ENCODE measurements at places on chromosomes 7 and 10. TPM values are rescaled to one million over a fixed set of nuclear protein-coding genes. Genes with fewer than 3 reads are reported as not detected.

The HOGA1 gene
- not detected for total RNA-seq

The PLXDC2 gene
- 3.9 TPM for total RNA-seq

The TAS2R3 gene
- total RNA-seq = 1.6 TPM

The SLC16A9 gene
- total RNA-seq = 1.2 TPM

The HOXA10 gene
- not detected for total RNA-seq

The GTF2I gene
- total RNA-seq = 391 TPM

The PLXNA4 gene
- 16.2 TPM for total RNA-seq

GRCh38 chr7:26593393-26593792 lies 271.0 kb downstream of the SKAP2 start:
- H3K27ac ChIP-seq = no peak overlapping the region
- peaks cover 10% of the 10 kb centered on the region for H3K4me1 ChIP-seq
- no peak overlapping the region for H3K4me3 ChIP-seq
- DNase-seq = peak; percentile 44
- peaks cover 5% of the 10 kb centered on the region for H3K36me3 ChIP-seq

GRCh38 chr7:129169171-129169671 lies 19.2 kb upstream of the SMO start:
- H3K4me1 ChIP-seq = peaks cover 6% of the 10 kb centered on the region
- no peak overlapping the region for H3K27ac ChIP-seq
- H3K4me3 ChIP-seq = peak overlapping the region; percentile 74
- H3K36me3 ChIP-seq = no peaks in the 10 kb centered on the region
- H3K27me3 ChIP-seq = peaks cover 9% of the 10 kb centered on the region
- peak; percentile 67 for DNase-seq

DNA sequence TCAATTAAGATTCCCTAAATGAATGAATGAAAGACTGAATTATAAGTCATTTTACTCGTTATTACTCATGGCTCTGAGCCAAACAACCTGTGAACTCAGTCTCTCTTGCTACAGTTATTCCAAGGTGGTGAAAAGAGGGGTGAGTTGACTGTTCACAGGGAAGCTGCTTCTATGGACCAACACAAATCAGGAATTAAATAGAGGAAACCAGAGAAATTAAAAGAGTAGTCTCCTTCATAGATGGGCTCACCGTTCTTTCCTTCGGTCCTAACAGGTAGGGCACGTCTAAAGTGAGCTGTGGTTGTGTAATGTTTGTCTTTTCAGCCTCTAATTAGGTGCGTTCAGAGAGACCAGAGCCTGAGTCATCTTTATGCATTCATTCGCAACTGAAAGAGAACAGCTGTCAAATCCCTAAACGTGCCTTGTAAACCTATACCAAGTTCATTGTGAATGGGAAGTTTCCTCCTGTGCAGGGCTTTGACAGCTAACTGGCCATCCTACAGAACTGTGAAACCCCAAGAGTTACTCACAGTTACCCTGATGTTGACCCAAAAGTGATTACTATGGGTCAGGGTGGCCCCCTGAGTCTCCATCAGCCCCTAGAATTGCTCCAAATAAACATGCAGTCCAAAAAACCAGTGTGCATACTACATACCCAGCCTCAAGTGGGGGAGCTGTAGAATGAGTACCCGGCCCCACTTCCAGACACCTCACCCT lies 18.2 kb upstream of the C10orf53 start:
- H3K27me3 ChIP-seq = peaks cover 1% of the 10 kb centered on the region
- H3K36me3 ChIP-seq = peaks cover 16% of the 10 kb centered on the region
- DNase-seq = no peak
- H3K4me3 ChIP-seq = no peak overlapping the region

DNA sequence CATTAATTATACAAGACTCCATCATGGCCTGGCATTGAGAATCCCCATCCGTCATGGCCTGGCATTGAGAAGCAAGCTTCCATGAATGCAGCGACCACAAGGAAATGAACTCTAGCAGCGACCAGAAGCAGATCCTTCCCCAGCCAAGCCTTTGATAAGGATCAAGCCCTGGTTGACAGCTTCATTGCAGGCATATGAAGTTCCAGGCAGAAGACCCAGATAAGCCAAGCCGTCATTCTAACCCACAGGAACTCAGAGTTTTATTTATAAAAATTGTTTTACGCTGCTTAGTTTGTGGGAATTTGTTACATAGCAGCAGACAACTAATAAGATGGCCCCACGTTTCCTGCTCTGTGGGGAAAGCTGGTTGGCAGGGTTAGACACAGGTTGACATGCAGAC lies 642.3 kb downstream of the GATA3 start:
- no peak for DNase-seq
- no peaks in the 10 kb centered on the region for H3K27me3 ChIP-seq
- no peak overlapping the region for H3K4me3 ChIP-seq

DNA sequence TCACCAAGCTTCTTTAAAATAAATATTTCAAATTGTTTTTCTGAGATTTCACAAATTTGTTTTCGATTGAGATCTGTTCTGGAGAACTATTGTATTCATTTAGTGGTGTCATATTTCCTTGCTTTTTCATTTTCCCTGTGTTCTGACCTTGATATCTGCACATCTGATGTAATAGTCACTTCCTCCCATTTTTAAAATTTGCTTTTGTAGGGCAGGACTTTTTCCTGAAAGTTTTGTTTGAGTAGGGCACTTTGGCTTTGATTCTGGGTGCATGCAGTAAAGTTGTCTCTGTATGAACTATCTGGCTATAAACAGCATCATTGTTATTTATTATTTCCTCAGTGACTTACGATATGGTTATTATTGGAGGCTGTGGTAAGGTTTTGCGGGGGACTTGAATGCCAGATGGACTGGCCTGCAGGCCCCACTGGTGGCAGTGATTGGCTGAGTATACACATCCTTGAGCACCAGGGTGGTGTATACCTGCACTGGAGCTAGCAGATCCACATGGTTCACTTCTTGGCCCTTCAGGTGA lies 83.6 kb downstream of the CSTF2T start:
- peaks cover 6% of the 10 kb centered on the region for H3K4me1 ChIP-seq
- H3K4me3 ChIP-seq = no peak overlapping the region
- DNase-seq = no peak
- H3K27ac ChIP-seq = peak overlapping the region; percentile 44
- no peaks in the 10 kb centered on the region for H3K27me3 ChIP-seq

GRCh38 chr7:5682551-5683279 lies 98.7 kb downstream of the RNF216 start:
- H3K27ac ChIP-seq = no peak overlapping the region
- H3K36me3 ChIP-seq = no peaks in the 10 kb centered on the region
- H3K4me1 ChIP-seq = peaks cover 20% of the 10 kb centered on the region
- no peak for DNase-seq
- peaks cover 2% of the 10 kb centered on the region for H3K27me3 ChIP-seq
- no peak overlapping the region for H3K4me3 ChIP-seq

GRCh38 chr7:26937939-26938623 lies 73.7 kb upstream of the SKAP2 start:
- no peak overlapping the region for H3K4me3 ChIP-seq
- H3K27ac ChIP-seq = no peak overlapping the region
- H3K27me3 ChIP-seq = no peaks in the 10 kb centered on the region
- H3K4me1 ChIP-seq = no peaks in the 10 kb centered on the region
- no peak for DNase-seq

DNA sequence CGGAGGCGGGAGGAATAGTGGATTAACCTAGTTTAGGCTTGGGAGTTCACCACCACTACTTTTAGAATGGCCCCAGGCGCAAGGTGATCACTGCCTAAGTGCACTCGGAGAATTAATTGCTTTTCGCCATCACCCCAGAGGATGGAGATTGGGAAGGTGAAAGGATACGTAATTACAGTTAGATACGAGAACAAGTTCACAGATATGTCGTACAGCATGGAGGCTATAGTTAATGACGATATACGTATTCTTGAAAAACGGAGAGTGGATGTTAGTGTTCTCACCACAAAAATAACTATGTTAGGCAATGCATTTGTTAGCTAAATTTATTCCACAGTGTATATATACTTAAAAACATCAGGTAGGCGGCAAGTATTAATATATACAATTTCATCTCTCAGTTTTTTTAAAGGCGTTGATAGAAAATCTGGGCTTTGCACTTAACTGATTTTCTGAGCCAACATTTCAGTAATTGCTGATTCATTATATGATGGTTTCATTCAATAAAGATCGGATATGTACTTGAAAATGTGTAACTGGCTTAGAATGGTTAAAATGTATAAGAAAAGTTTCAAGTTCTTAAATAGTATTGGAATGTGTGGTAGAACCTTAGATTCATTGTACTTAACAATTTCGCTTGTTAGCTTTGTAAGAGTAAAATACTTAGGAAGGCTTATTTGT lies 683 bp downstream of the CDC123 start:
- no peak for DNase-seq
- peak overlapping the region; percentile 99 for H3K27ac ChIP-seq
- H3K36me3 ChIP-seq = no peaks in the 10 kb centered on the region

DNA sequence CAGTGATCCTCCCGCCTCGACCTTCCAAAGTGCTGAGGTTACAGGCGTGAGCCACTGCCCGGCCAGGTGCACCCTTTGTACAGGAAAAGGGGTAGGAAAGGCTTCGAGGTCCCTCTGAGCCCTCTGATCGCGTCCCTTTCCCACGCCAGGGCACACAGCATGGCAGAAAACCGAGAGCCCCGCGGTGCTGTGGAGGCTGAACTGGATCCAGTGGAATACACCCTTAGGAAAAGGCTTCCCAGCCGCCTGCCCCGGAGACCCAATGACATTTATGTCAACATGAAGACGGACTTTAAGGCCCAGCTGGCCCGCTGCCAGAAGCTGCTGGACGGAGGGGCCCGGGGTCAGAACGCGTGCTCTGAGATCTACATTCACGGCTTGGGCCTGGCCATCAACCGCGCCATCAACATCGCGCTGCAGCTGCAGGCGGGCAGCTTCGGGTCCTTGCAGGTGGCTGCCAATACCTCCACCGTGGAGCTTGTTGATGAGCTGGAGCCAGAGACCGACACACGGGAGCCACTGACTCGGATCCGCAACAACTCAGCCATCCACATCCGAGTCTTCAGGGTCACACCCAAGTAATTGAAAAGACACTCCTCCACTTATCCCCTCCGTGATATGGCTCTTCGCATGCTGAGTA lies 871 bp downstream of the POP7 start:
- peaks cover 6% of the 10 kb centered on the region for H3K4me1 ChIP-seq
- DNase-seq = no peak
- no peaks in the 10 kb centered on the region for H3K36me3 ChIP-seq
- H3K27me3 ChIP-seq = no peaks in the 10 kb centered on the region
- H3K4me3 ChIP-seq = peak overlapping the region; percentile 96
